Activated naive CD8-positive, alpha-beta T cell treated with anti-CD3 and anti-CD28 coated beads, Interleukin-2, amount 10 ng/mL, durations not matched to agents 7 days and 5 days (primary cell): ENCODE measurements at places on chromosomes 1 and 21.

GRCh38 chr1:206555473-206555935 is 48.2 kb downstream of the RASSF5 start:
- DNase-seq = peak; percentile 51

- DNase-seq = no peak
These were observed 44.8 kb upstream of the KCND3 start for GRCh38 chr1:112034277-112034676.

- DNase-seq = peak; percentile 63
These were observed 90.7 kb upstream of the VAMP3 start for GRCh38 chr1:7680207-7680954.

GRCh38 chr1:172832006-172832725 is 173.3 kb downstream of the FASLG start:
- no peak for DNase-seq

- no peak for DNase-seq
These were observed 1.4 kb downstream of the TENT5B start for GRCh38 chr1:27011058-27011764.

DNA sequence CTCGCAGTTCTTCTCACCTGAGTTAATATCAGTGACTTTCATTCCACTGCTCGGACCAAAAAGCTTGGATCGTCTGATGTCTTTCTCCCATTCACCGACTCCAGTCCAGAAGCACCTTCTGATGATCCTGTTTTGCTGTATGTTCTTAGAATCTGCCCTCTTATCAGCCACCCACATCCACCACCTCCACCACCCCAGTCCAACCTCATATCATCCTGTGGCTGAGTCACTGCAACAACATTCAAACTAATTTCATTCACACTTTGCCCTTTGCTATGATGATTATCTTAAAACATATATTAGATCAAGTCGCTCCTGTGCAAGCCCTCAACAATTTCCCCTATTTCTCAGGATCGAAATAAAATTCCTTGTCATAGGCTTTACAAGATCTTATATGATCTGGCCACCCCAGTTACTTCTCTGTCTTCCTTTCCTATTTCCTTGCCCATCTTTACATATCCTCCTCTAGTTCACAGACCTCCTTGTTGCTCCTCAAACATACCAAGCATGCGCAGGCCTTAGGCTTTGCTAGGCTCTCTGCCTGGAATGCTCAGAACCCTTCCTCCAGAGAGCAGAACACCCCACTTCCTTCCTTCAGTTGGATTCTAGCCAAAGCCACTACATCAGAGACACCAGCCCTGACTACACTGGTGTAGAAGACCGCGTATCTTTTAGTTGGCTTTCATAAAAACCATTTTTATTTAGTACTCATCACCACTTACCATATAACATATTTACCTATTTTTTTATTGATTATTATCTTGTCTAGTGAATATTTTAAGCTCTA is 335.7 kb upstream of the GREM2 start:
- no peak for DNase-seq

- no peak for DNase-seq
These were observed 4.1 kb downstream of the CROCC start for GRCh38 chr1:16925635-16926490.

- no peak for DNase-seq
These were observed 89.5 kb downstream of the DISC1 start for GRCh38 chr1:231715816-231716722.

DNA sequence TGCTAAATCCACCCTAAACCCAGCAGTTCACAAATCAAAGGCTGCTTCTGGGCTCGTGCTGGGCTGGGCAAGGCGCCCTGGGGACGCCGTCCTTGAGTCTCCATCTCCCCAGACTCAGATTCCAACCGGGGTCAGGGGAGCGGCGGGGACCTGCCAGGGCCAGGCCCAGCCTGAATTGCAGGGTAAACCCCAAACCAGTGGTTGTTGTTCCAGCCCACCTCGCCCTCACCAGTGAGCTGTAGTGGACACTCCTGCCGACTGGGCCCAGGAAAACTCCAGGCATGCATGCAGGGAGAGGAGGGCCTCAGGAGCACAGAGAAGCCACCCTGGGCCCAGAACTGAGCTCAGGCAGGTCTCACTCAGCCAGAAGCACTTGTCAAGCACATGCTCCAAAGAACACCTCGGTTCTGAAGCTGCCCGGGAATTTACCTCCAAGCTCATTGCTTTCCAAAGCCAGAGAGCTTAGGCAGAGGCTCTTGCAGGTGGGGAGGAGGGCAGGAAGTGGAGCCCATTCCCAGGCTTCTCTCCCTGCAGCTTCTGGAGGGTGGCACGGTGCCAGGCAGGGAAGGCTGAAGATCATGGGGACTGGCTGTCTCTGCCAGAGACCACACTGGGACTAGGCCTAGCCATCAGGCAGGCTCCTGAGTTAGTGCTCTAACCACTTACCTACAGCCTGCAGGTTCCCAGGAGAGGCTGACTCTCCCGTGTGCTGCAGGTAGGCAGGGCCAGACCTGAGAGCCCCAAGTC is 437.0 kb downstream of the MATN1 start:
- no peak for DNase-seq

DNA sequence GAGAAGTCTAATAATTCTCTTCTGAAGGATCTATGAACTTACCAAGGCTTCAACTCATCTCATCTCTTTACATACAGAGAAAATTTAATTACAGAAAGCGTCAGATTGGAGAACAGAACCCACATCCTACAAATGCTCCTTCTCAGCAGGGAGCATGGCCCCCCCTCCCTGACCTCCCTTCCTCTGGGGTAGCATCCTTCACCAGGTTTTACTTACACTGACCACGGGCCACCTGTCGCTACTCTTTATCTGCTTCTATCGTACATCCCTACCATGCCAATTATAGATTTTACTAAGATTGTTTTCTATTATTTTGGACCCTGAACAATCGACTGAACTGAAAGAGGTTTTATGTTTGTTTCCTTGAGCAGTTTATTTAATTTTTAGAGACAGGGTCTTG is 25.8 kb downstream of the RIPPLY3 start:
- DNase-seq = no peak

- DNase-seq = no peak
These were observed 10.9 kb upstream of the IL20 start for GRCh38 chr1:206854401-206855129.

DNA sequence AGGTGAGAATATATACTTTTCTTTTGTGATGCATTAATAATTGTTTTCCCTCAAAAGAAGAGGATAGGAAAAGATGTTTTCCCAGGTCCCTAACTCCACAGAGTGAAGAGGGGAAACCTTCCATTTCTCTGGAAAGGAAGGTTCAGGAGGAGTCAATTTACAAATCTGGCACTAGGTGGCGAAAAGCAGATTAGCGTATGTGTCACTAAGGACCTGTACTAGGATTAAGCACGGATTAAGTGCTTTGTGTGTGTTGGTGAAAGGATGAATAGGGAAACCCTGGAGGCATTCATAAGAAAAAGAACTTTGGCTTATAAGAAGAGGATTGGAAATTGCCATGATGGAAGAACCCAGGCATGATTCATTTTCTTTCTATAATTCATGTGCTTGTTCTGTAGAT is 410.1 kb upstream of the PLXNA2 start:
- DNase-seq = no peak

GRCh38 chr1:2840036-2840809 is 38.7 kb upstream of the TTC34 start:
- DNase-seq = peak; percentile 74

GRCh38 chr1:22527122-22527521 is 36.2 kb upstream of the EPHA8 start:
- DNase-seq = no peak

DNA sequence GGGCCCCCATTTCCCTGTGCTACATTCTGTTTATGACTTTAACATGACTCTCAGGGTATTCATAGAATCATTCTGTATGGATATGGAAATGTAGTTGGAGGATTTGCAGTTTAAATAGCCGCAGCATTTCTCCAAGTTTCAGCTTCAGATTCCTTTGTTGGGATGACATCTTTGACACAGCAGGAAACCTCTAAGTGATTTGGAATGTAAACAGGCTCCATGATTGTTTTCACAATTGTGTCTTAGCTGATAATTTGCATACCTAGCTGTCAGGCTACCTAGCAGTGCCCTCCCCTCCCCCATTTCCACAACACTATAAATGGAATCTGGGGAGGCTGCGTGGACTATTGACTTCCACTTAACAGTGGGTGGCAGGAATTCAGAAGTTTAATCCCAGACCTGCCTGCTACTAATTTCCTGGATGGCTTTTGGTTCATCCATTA is 290.2 kb downstream of the HLX start:
- DNase-seq = no peak

GRCh38 chr21:24276204-24276603 is 1331.1 kb downstream of the MRPL39 start:
- DNase-seq = no peak
